ENCODE measurements at places on chromosomes 2 and 18.

DNA sequence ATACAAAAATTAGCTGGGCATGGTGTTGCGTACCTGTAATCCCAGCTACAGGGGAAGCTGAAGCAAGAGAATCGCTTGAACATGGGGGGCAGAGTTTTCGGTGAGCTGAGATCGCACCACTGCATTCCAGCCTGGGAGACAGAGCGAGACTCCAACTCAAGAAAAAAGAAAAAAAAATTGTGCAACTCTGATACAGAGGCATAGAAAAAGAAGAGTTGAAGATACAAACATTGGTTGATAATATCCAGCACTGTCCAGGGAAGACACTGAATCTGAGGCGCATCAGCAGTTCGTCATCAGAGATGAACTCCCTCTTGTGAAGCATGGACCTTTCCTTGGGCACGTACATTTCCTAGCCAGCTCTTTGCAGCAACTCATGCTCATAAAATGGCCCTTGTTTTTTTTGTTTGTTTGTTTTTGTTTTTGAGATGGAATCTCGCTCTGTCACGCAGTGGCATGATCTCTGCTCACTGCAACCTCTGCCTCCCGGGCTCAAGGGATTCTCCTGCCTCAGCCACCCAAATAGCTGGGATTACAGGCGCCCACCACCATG lies 16.7 kb upstream of the GALM start:
- no peak for DNase-seq

DNA sequence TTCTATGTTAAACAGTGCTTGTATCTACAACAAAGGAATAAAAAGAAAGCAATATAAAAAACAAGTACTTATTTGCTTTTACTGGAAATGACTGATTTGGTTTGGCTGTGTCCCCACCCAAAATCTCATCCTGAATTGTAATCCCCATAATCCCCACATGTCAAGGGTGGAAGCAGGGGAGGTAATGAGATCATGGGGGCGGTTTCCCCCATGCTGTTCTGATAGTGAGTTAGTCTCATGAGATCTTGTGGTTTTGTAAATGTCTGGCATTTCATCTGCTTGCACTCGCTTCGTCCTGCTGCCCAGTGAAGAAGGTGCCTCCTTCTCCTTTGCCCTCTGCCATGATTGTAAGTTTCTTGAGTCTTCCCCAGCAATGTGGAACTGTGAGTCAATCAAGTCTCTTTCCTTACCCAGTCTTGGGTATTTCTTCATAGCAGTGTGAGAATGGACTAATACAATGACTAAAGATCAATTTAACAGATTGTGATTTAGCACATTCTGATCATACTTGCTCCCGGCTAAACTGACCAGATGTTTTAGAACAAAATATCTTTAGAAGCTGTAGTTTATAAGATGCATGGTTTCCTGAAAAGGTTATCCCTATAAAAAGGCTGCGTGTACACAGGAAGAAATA lies 19.9 kb downstream of the PTH2R start:
- DNase-seq: no peak

GRCh38 chr2:240595381-240596079 lies 9.0 kb downstream of the CAPN10 start:
- peak; percentile 48 for DNase-seq

- no peak for DNase-seq
Observed at GRCh38 chr18:68764016-68764415, 33.9 kb upstream of the CCDC102B start.

DNA sequence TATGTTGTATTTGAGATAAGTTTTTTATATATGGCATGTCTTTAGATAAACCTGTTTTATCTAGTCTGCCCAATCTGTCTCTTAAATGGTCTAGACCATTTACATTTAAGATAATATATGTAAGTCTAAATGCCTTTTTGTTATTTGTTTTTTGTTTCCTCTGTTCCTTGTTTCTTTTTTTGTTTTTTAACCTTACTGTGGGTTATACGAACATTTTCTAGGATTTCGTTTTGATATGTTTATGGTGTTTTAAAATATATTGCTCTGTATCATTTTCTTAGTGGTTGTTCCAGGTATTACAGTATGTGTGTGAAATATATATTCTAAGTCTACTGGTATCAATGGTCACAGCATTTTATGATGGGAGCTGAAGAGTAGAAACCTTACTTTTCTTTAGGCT lies 13.3 kb downstream of the BCL2L11 start:
- DNase-seq: no peak

- no peak for DNase-seq
Observed at GRCh38 chr2:46937471-46937901, 21.9 kb upstream of the MCFD2 start.

DNA sequence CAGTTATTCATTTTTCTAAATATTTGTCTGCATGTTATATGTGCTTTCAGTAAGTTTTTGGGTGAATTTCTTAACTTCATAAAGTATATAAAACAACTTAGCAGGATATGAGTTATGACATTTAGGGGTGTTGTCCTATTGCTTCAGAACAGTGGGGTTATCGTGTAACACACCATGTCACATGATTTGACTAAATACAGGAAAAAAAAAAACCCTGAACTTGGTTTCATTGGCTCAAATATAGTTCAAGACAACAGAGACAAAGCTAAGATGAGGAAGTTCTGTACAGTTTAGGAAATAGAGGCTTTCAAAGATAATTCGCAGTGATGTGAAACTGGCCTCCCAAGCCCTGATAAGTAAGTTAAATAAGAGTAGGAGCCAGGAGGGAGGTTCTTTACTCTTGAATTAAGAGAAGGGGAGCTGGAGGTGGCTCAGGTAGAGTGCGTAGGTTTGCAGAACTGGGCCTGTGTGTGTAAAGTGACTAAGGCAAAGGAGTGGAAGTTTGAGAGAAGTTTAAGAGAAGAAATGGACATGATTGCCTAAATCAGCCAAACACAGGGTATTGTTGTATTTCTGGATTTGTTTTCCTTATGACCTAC lies 53.9 kb downstream of the LIMS1 start:
- no peak for DNase-seq

DNA sequence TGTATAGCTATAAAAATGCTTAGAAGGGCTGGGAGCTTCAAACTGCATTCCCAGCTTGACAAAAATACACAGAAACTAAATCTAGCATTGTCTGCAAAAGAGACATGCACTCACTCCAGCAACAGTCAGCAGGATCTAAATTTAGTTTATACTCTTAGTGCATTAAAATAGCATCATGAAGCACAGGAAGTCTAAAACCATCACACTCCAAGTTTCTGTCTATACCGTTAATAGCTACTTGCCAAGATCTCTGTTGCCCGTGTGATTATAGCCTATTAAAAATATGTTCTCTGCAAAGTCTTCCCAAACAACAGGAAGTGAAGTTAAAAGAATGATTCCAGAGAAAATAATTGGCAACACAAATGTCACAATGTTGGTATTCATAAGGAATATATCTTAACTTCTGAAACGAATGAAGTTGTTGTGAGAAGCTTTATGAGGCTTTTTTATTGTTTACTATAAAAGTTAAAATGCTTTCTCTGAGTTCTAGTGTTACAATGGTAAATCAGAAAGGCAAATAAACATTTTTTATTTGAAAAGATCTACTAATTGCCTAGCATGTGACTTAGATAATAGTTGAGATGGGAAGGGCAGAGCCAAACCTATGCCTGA lies 184.2 kb downstream of the ZNF385B start:
- no peak for DNase-seq

Data from activated CD4-positive, alpha-beta T cell treated with anti-CD3 and anti-CD28 coated beads, Interleukin-2, amount 50 U/mL, for 16 hours (primary cell).